ENCODE measurements at places on chromosomes 13 and 19.

DNA sequence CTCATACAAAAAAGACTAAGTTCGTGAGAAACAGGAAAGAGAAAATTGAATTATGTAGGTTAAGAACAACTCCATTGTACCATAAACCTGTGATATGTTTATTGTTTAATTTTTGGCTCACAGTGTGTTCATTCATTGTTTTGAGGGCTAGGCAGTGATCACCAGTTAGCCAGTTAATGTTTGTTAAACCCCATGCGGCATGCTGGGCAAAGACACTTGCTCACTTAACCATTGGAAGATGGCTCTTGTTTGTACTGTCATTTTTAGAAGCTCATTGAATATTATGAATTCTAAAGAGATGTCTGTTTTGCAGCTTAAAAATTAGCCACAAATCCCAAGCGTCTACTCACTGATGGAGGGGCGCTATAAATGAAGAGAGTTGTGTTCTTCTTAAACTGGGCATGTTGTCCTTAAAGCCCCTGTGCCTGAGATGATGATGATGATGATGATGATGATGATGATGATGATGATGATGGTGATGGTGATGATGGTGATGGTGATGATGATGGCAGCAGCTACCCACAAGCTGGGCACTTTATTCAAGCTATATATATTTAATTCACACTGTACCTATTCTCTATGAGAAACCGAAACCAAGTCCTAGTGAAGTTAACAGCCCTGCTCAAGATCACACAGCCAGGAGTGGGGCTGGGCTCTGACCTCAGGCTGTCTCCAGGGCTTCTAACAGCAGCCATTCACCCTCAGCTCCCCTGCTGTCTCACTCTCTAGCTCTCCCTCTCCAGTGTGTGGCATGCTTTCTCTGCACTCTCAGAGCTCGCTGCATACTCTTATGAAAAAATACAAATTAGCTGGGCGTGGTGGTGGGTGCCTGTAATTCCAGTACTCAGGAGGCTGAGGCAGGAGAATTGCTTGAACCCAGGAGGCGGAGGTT lies 169.1 kb downstream of the SHISA2 start:
- DNase-seq: no peak

DNA sequence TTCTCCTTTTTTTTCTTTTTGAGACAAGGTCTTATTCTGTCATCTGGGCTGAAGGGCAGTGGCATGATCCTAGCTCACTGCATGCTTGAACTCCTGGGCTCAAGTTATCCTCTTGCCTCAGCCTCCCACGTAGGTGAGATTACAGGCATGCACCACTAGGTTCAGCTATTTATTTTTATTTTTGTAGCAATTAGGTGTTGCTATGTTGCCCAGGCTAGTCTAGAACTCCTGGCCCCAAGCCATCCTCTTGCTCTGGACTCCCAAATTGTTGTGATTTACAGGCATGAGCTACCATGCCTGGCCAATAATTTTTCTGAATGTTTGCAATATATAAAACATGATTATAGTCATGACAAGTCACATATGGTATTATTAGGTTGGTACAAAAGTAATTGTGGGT lies 161.1 kb upstream of the ATXN8OS start:
- DNase-seq: no peak

- no peak for DNase-seq
Measured at GRCh38 chr19:10517361-10517759, at the start of gene S1PR5. TSS of gene S1PR5 (minus strand) at chr19:10517447. CDS start at chr19:10515011, 2,436 bp downstream.

DNA sequence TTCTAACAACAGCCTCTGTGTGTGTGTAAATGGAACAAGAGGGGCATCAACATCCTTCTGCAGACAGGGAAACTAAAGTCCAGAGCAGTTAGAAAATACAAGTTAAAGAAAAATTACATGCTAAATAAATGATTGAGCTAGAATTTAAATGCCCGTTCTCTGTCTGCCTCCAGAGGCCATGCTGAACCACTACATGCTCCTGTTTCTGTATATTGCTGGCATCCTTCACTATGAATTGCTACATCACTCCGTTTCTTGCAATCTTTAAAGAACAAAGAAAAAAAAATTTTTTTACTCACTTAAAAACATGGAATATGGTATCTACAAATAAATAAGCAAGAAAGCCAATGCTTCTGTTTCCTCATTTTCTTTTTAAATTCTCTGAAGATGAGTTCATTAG lies 47.9 kb downstream of the DCT start:
- DNase-seq: no peak

DNA sequence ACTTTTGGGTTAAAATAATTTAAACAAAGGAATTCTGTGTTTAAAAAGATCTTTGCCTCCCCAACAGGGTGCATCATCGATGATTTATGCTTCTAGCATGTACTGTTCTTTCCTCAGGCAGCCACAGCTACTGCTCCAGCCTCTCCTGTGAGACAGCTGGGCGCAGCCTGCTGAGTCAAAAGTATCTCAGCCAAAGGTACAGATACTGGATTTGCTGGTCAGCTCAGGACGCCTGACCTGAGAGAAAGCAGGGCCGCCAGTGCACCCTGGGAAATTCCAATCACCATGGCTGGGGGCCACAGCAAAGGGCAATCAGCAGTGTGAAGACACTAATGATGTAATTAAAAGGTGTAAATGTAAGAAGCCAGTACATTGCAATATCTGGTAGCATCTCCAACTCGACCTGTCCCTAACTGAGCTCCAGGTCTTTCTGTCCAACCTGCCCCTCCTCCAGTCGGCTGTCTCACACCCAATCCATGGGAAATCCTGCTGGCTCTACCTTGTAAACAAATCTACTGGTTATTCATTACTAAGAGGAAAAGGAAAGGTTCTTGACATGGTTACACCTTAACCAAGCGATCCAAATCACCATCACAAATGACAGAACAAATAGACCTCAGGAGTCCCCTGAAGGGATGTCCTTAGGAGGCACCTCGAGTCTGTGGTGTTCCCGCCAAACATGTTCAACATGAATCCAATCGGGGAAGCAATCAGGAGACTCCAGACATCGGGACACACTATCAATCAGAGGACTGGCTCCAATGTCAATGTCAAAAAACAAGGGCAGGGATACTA lies 7.3 kb downstream of the OPA3 start:
- DNase-seq: no peak

DNA sequence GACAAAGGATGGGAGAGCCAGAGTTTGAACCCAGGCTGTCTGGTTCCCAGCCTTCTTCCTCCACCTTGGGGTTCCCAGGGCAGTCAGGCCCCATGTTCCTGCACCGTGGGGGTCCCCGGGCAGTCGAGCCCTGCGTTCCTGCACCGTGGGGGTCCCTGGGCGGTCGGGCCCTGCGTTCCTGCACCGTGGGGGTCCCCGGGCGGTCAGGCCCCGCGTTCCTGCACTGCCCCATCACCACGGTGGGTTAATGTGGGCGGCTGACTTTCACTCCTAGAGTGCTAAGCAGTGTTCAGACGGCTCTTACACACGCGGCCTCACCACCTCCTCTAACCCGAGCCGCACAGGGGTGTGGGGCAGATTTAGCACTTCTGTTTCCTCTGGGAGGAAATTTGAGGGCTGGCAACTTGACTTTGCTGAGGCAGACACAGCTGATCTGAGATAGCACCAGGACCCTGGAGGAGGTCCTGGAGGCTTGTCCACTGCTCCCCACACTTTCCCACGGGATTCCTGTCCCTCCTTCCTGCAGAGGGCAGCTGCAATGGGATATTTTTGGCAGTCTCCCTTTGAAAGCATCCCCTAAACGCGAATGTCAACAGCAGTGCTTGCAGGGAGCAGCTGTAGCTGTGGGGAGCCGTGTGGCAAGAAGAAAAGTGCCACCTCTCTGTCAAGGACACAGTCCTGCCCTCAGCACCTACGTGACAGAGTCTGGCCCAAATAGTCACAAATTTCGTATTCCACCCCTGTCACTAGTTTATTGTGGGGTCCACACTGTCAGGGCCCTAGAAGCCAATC lies 239.4 kb downstream of the TEX29 start:
- DNase-seq: no peak

DNA sequence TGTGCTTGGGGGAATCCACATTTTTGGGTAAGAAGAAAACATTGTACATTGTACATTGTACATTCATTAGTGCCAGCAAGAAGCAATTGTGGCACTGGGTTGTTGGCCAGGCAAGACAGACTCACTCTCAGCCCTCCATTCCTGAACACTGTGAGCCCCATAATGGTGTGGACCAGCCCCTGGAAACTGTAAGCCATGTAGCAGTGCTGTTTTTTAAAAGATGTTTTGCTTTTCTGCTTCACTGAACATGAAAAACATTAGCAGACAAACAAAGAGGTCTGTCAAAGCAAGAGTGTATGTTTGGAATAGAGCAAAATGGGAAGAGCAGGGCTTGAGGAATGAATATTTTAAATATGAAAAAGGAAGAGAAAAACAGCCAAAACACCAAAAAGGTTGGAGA lies 39.1 kb upstream of the IL17D start:
- no peak for DNase-seq

DNA sequence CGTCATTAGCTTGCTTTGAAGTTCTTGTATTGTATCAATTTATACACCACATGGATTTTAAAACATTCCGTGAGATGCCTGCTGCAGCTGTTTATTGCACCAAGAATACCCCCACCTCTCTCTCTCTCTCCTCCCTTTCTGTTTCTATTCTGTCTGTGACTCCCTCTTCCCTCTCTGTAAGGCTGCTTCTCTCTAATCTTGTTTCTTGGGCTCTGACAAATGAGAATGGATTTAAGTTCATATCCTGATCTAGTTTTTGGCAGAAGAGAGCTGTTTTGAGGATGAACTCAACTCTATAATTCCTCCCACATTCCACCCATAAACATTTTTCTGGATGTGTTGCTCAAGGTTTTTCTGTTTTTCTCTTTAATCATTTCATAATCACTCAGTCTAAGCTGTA lies 144.3 kb upstream of the FRY start:
- no peak for DNase-seq

GRCh38 chr13:49356223-49356622 lies 87.6 kb downstream of the CAB39L start:
- no peak for DNase-seq

GRCh38 chr19:55635334-55635717 lies 5.5 kb upstream of the ZNF580 start:
- DNase-seq: no peak

- DNase-seq: no peak
Measured at GRCh38 chr13:89455741-89456140, 1784.6 kb downstream of the SLITRK5 start.

DNA sequence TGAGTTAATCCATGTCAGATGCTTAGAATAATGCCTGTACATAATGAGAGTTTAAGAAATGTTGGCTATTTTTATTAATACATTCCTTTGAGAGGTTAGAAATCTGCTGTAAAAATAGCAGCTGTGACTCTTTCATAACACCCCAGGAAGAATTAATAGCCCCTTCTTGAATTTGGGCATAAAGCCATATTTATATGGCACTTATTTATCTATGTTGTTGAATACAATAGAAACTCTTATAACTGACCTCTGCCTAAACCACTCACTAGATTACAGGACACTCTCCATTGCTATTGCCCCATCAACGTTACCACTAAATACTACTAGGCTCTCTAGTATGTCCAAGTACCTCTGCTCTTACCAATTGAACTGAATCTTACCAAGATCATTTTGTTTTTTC lies 16.3 kb downstream of the NEK5 start:
- no peak for DNase-seq
